SJSA1 (cell line): ENCODE measurements at places on chromosomes 4 and X.

- DNase-seq: no peak
Measured at GRCh38 chrX:137151403-137151802, 117.6 kb upstream of the GPR101 start.

DNA sequence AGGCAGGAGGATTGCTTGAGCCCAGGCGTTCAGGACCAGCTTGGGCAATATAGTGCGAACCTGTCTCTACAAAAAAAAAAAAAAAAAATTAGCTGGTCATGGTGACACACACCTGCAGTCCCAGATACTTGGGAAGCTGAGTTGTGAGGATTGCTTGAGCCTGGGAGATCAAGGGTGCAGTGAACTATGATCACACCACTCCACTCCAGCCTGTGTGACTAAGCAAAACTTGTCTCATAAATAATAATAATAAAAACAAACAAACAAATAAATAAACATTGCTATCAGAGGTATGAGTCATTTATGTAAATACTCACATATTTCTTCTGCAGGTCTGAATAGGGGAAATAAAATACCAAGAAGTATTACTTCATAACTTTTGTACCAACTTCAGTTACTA lies 1372.7 kb upstream of the AGA start:
- no peak for DNase-seq

GRCh38 chr4:123937581-123937980 lies 541.0 kb downstream of the SPRY1 start:
- DNase-seq: no peak

DNA sequence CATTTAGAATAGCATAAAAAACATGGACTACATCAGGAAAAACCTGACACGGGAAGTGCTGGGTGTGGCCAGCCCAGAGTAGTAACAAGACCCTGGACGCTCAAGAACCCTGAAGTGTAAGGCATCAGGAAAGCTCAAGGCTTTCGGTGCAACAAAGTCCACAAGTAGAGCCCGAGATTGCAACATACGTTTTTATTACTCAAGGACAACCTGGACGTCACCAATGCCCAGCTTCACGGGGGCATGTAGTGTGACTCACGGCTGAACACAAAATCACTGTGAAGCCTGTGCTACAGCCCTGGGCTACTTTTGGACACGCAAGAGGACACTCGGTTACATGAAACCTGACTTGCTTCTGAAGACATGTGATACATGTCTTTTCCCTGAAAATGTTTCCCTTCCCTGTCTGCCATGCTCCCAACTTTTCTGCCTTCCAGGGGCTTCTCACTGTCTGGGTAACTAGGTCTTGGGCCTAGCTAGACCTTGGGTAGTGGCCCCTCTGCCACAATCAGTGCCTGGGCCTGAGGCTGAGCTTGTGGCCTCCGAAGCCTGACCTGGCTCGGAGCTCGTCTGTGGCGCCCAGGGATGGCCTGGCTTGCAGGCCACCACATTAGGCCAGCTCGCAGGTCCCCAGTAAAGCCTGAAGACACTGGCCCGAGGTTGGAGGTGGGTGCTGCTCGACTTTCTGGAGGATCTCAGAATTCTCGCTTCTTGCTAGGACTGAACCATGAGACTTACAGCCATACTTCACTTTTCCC lies 9.2 kb downstream of the IRAK1 start:
- no peak for DNase-seq

GRCh38 chr4:109243871-109244270 lies 58.6 kb downstream of the COL25A1 start:
- DNase-seq: no peak

DNA sequence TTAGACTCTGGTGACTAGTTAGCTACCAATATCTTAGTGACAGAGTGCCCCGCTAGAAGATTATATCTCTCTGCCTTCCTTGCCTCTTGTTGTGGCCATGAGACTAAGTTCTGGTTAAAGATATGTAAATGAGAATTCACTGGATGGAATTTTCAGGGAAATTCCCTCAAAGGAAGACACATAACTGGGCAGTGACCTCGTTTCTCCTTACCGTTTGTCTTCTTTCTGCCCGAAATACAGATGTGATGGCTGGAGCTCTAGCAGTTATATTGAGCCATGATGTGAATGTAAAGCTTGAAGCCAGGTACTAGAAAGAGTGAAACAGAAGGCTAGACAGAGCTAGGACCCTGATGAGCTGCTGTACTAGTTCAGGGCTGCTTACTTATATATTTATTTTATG lies 80.5 kb downstream of the FHDC1 start:
- no peak for DNase-seq

DNA sequence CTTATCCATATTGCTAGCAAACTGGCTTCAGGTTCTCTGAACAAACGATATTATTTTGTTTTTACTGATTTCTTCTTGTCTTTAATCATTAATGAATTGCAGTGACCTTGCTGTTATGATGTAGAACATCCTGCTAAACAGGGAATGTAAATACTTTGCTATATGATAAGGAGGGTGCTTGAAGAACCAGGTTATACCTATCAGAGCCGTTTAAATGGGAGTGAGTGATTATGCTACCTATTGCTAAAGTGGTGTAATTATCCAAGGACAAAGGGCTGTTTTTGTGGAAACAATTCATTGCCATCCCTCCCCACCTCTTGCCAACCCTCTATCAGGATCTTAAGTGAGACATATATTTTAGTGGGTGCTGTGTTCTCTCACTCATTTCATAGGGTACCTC lies 788.9 kb downstream of the RPA4 start:
- DNase-seq: no peak

DNA sequence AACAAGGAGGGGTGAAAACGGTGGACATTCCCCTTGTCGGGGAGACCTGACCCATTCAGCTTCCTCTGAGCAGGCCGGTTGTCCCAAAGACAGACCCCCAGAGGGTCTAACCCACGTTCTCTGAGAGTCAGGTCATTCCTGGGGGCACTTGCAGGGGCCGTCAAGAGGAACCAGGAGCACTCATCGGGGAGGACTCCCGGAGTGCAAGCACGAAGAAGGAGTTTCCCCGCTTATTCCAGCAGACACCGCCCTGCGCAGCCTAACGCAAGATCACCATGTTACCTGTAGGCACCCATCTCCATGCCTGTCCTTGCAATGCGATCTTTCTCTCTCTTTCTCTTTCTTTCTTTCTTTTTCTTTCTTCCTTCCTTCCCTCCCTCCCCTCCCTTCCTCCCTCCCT lies 154.2 kb downstream of the SHOX start:
- DNase-seq: no peak

DNA sequence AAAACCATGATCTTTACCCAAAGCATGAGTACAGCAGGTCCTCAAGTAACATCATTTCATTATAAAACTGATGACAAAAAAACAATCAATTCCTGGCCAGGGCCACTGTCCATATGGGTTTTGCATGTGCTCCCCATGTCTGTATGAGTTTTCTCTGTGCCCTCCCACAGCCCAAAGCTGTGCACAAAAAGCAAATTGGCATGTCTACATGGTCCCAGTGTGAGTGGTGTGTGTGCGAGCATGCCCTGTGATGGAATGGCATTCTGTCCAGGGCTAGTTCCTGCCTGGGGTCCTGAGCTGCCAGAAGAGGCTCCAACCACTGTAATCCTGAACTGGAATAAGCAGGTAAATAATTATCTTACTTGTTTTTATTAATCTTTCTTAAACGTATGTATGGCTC lies 28.4 kb downstream of the SMARCA1 start:
- no peak for DNase-seq

DNA sequence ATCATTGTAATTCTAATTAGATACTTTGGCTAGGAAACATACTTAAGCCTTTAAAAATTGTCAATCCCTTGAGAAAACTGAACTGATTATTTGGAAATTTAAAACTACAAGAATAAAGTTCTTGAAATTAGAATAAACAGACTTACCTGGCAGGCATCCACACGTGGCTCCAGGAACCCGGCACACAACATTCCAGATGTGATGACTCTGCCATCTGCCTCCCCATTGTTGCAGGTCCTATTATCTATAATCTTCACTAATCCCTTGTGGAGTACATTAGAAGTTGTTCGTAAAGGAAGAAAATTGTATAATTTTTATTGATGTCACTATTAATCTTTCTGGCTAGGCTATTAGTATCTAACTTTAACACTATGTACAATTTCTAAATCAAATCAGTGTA lies 16.2 kb upstream of the GNRHR start:
- no peak for DNase-seq

DNA sequence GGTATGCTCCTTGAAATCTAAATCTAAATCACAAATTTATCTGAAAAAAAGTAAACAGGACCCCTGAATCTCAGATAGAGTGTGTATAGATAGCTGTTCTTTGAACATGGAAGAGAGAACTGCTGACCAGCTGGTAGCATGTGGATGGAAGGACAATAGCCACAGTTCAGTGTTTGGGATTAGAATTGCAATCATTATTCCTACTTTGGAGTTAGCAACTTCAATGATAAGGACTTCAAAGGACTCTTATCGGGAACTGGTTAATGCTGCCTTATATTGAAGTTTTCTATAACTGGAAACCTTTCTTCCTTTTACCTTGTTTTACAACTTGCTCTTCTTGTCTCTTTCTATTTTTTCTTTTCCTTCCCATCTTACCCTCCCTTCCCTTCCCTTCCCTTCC lies 5.0 kb downstream of the AFM start:
- no peak for DNase-seq

DNA sequence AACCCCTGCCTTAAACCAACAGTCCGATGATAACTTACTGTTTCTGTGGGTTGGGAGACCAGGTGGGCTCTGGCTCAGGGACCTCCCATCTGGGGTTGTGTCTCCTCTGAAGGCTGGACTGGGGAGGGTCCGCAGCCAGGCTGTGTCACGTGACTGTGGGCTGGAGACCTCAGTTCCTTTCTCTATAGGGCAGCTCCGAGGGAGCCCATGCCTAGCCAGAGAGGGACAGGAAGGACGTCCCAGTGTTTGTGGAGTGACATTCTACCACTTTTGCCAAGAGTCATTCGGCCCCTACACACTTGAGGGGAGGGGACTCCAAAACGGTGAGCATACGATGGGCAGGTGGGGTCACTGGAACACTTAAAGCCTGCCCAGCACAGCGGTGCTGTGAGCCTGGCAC lies 4.5 kb downstream of the PCGF3 start:
- DNase-seq: no peak

- DNase-seq: no peak
Measured at GRCh38 chr4:90113881-90114457, 13.2 kb upstream of the CCSER1 start.

GRCh38 chrX:124215786-124216185 lies 116.7 kb upstream of the TEX13D start:
- DNase-seq: no peak

DNA sequence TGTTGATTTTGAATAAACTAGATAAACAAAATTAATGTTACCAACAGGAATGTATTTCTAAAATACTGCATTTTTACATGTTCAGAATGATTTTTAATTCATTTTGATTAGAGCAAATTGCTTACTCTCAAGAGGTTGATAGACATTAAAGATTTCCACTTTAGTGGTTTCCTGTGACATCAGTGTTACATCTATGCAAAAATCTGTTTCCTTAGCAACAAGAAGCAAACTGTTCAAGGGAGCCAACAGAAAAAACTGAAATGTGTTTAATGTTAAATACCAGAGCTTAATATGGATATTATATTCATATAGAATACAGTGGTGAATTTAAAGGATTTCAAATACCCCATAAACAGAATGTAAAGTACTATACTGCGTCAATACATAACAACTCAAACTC lies 277.8 kb downstream of the GABRG1 start:
- no peak for DNase-seq
